ENCODE measurements at places on chromosomes 3 and 15.

DNA sequence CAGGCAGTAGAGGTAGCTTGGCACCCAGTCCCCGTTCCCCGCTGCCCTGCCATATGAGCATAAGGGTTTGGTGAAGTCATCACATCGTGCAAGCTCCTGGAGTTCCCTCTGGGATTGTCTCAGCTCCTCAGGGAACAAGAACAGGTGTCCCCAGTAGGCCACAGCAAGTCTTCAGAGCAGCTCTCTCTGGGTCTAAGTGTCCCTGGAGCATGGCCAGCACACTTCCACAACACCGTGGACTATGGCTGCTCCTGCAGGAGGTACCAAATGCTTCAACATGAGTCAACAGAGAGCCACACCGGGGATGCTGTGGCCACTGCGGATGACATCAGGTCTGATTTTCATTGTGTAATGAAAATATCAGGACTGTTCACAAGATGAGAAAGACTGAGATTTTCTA is 23.1 kb downstream of the ABHD6 start:
- DNase-seq, result no peak

GRCh38 chr3:114646526-114646925 is 352.7 kb downstream of the TIGIT start:
- DNase-seq, result no peak

GRCh38 chr3:128207951-128208350 is 54.7 kb downstream of the EEFSEC start:
- DNase-seq, result no peak

DNA sequence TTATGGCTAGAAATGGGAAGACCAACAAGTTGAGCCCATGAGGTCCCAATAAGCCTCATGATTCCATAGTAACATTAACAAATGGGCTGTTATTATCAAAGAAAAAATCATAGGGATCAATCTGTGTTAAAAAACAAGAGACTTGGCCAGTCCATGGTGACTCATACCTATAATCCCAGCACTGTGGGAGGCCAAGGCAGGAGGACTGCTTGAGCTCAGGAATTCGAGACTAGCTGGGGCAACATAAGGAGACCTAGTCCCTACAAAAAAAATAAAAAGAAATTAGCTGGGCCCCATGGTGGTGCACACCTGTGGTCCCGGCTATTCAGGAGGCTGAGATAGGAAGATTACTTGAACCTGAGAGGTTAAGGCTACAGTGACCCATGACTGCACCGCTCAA is 124.8 kb downstream of the DMXL2 start:
- DNase-seq, result no peak

DNA sequence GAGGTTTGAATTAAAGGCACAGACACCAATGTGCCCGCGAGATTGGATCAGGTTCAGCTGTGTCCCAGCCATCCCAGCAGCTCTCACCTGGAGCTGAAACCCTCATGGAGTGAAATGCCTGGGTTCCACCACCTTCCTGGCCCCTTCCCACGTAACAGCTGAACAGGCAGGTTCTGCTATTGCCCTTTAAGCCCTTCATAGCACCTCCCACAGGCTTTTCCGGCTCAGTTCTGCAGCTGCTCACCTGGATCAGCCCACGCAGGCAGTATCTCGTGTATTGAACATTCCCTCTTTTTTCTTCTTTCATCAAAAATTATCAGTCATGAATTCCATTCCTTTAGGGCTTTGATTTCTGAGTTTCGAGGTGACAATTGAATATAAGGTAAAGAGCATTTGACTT is 129.8 kb downstream of the SLC9A9 start:
- no peak for DNase-seq

DNA sequence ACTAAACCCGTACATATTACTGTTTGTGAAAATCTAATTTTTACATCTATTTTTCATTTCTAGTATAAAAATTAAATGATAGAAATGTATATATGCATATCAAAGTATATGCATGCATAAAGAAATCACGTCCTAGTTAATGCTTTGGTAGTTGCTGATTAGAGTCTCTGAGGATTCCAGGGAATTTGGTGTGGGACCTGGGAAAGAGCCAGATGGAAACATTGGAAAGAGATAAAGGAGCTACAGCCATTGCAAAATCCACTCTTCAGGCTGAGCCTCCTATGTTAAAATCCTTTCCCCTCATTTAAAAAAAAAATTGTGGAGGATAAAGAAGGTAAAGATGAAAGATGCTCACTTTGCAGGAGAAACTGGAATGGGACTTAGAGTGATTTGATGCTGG is 134.1 kb downstream of the SRGAP3 start:
- DNase-seq, result no peak
